Activated T-helper 2 cell treated with anti-CD3 and anti-CD28 coated beads, Interferon-gamma antibody, Interleukin-2, Interleukin-4, amounts not matched to agents 10 μg/mL and 5 μg/mL and 100 μg/mL, durations not matched to agents 14 hours and 24 hours and 36 hours (primary cell): ENCODE measurements at places on chromosomes 13 and 19.

GRCh38 chr19:39833160-39833463, 850 bp downstream of the DYRK1B start:
- H3K36me3 ChIP-seq: peaks cover 64% of the 10 kb centered on the region
- DNase-seq: no peak
- H3K27ac ChIP-seq: peak overlapping the region; percentile 54
- H3K4me3 ChIP-seq: peak overlapping the region; percentile 51
- no peaks in the 10 kb centered on the region for H3K27me3 ChIP-seq
- peaks cover 28% of the 10 kb centered on the region for H3K4me1 ChIP-seq

- H3K27ac ChIP-seq: no peak overlapping the region
- peaks cover 13% of the 10 kb centered on the region for H3K27me3 ChIP-seq
- no peak for DNase-seq
- no peaks in the 10 kb centered on the region for H3K36me3 ChIP-seq
Observed at GRCh38 chr13:44930963-44931623, 58.2 kb downstream of the NUFIP1 start.

- DNase-seq: no peak
- peaks cover 4% of the 10 kb centered on the region for H3K27me3 ChIP-seq
- H3K4me1 ChIP-seq: peaks cover 6% of the 10 kb centered on the region
- H3K4me3 ChIP-seq: no peak overlapping the region
Observed at GRCh38 chr13:26249551-26249950, 4.4 kb upstream of the CDK8 start.

GRCh38 chr19:42325896-42326771, 699 bp downstream of the MEGF8 start:
- peak overlapping the region; percentile 34 for H3K27ac ChIP-seq
- H3K4me1 ChIP-seq: peaks cover 12% of the 10 kb centered on the region
- DNase-seq: peak; percentile 23
- peak overlapping the region; percentile 87 for H3K4me3 ChIP-seq
- H3K36me3 ChIP-seq: no peaks in the 10 kb centered on the region
- peaks cover 25% of the 10 kb centered on the region for H3K27me3 ChIP-seq

DNA sequence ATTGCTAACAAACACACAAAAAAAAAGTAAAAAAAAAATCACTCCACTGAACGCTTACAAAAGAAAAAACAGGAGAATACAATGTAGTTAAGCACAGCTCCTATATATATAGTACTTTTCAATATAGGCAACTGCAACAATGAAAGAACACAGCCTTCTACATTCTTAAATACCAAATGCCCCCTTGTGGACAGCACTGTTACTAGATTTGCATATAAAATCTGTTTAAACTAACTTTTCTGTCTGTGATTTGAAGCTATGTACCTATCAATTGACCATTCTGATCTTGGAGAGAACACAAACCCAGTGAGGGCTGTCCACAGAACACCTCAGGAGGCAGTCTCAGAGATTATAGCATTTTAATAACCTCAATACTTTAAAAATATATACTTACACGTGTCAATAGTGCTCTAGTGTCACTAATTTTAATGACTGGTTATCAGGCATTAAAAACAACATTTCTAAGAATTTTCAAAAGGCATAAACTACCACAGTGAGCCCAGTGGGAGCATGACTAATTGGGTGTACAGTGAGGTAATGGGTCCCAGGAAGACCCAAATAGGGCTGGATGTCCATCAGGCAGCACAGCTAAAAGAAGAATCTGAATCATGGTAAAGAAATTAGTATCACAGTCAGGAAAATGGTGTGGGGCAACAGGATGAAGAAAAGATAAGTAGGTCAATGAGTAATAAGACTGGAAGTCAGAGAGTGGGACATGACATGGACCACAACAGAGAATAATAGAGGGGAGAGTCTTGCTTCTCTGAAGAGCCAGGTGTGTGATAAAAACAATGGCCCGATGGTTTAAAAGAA, 22.2 kb downstream of the CCDC169 start:
- H3K27me3 ChIP-seq: peaks cover 2% of the 10 kb centered on the region
- no peak overlapping the region for H3K4me3 ChIP-seq
- H3K36me3 ChIP-seq: no peaks in the 10 kb centered on the region

- H3K36me3 ChIP-seq: no peaks in the 10 kb centered on the region
- H3K4me1 ChIP-seq: peaks cover 9% of the 10 kb centered on the region
- no peak for DNase-seq
- no peak overlapping the region for H3K4me3 ChIP-seq
- no peak overlapping the region for H3K27ac ChIP-seq
- H3K27me3 ChIP-seq: peaks cover 42% of the 10 kb centered on the region
Observed at GRCh38 chr19:40567040-40567749, 9.5 kb upstream of the SHKBP1 start.

GRCh38 chr13:99390601-99391000, 83.4 kb upstream of the GPR183 start:
- no peak for DNase-seq
- no peak overlapping the region for H3K27ac ChIP-seq
- no peak overlapping the region for H3K4me3 ChIP-seq
- no peaks in the 10 kb centered on the region for H3K27me3 ChIP-seq
- H3K4me1 ChIP-seq: peaks cover 29% of the 10 kb centered on the region
- H3K36me3 ChIP-seq: peaks cover 28% of the 10 kb centered on the region

GRCh38 chr19:15045506-15045905, 3.8 kb upstream of the CASP14 start:
- H3K4me1 ChIP-seq: no peaks in the 10 kb centered on the region
- no peak overlapping the region for H3K27ac ChIP-seq
- H3K36me3 ChIP-seq: no peaks in the 10 kb centered on the region
- H3K4me3 ChIP-seq: no peak overlapping the region
- no peaks in the 10 kb centered on the region for H3K27me3 ChIP-seq

- no peak overlapping the region for H3K4me3 ChIP-seq
- H3K27me3 ChIP-seq: no peaks in the 10 kb centered on the region
- no peak for DNase-seq
- no peak overlapping the region for H3K27ac ChIP-seq
Observed at GRCh38 chr13:107649079-107649478, 566.3 kb downstream of the LIG4 start.

DNA sequence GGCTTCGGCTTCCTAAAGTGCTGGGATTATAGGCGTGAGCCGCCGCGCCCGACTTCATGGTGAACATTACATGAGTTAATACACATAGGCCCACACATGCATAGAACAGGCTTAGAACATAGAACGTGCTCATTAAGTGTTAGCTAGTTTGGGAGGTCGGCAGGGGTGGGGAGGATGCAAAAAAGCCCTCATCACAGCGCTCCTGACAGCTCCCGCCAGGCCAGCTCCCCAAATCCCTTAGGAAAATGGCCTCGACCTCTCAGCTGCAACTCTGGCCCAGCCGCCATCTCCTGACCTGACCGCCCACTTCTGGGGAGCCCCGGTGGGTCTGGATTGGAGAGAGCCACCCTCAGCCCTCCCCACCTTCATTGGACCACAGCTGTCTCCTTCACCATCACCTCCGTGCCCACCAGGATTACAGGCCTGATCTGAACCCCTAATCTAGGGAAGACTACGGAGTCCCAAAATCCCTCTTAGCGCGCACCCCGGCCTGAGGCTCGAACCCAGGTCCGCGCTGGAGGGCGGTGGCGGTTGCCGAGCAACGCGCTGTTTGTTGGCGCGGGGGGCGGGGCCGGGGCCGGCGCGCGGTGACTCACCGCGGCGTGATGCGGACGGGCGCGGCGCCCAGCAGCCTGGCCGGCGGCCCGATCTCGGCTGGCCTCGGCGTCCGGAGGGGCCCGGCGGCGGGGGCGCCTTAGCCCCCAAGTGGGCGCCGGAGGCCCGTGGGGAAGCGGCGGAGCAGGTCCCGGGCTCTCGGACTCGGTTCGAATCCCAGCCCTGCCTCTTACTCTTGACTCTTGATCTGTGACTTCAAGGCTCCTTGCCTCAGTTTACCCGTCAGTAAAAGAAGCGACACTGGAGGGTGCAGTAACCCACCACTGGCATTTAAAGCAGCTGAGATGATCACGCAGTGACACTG, 26.7 kb upstream of the NANOS3 start:
- DNase-seq: peak; percentile 64
- H3K4me1 ChIP-seq: peaks cover 32% of the 10 kb centered on the region
- H3K4me3 ChIP-seq: peak overlapping the region; percentile 66
- no peaks in the 10 kb centered on the region for H3K27me3 ChIP-seq

- H3K4me1 ChIP-seq: no peaks in the 10 kb centered on the region
- no peaks in the 10 kb centered on the region for H3K36me3 ChIP-seq
- no peaks in the 10 kb centered on the region for H3K27me3 ChIP-seq
- no peak for DNase-seq
Observed at GRCh38 chr13:82356667-82357410, 1525.4 kb downstream of the SLITRK1 start.

DNA sequence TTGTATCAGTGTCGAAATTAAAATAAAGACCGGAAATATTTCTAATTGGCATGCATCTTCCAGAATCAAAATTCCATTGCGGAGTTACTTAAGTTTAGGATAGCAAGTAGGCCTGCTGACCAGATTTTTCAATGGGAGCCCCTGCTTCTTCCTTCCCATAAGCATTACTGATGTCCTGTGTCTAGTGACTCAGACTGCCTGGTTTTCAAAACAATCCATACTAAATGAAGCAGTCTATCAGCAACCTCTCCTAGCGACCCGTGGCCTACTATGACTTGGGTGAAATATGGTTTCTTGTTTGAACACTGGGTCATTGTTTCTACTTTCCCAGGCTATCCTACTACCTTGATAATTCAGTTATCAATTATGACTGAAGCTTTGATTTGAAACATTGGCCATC, 571.6 kb downstream of the TBC1D4 start:
- H3K27me3 ChIP-seq: no peaks in the 10 kb centered on the region
- no peak overlapping the region for H3K4me3 ChIP-seq
- no peaks in the 10 kb centered on the region for H3K4me1 ChIP-seq

DNA sequence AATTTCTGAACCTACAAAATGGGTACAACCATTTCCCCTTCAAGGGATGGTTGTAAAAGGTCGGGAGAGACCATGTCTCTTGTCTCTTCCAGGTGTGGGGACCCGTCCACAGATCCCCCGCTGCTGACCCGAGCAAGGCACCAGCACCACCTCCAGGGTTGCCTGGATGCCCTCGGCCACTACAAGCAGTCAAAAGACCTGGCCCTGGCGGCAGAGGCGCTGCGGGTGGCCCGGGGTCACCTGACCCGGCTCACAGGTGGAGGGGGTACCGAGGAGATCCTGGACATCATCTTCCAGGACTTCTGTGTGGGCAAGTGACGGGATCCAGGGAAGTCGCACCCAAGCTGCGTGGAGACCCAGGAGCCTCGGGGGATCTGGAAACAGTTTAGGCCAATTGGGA, 4.0 kb downstream of the GTPBP3 start:
- no peak overlapping the region for H3K4me3 ChIP-seq
- H3K36me3 ChIP-seq: peaks cover 17% of the 10 kb centered on the region

- H3K4me1 ChIP-seq: no peaks in the 10 kb centered on the region
- no peak overlapping the region for H3K27ac ChIP-seq
- no peak for DNase-seq
- H3K36me3 ChIP-seq: no peaks in the 10 kb centered on the region
- no peak overlapping the region for H3K4me3 ChIP-seq
- no peaks in the 10 kb centered on the region for H3K27me3 ChIP-seq
Observed at GRCh38 chr13:95343944-95344343, 42.7 kb upstream of the ABCC4 start.
